Stimulated activated CD8-positive, alpha-beta memory T cell treated with anti-CD3 and anti-CD28 coated beads, Interleukin-4, amount 100 ng/mL, for 4 hours (primary cell): ENCODE measurements at places on chromosomes 2 and 18.

- no peak for DNase-seq
These were observed 534.1 kb downstream of the CNTNAP5 start for GRCh38 chr2:124559236-124559635.

DNA sequence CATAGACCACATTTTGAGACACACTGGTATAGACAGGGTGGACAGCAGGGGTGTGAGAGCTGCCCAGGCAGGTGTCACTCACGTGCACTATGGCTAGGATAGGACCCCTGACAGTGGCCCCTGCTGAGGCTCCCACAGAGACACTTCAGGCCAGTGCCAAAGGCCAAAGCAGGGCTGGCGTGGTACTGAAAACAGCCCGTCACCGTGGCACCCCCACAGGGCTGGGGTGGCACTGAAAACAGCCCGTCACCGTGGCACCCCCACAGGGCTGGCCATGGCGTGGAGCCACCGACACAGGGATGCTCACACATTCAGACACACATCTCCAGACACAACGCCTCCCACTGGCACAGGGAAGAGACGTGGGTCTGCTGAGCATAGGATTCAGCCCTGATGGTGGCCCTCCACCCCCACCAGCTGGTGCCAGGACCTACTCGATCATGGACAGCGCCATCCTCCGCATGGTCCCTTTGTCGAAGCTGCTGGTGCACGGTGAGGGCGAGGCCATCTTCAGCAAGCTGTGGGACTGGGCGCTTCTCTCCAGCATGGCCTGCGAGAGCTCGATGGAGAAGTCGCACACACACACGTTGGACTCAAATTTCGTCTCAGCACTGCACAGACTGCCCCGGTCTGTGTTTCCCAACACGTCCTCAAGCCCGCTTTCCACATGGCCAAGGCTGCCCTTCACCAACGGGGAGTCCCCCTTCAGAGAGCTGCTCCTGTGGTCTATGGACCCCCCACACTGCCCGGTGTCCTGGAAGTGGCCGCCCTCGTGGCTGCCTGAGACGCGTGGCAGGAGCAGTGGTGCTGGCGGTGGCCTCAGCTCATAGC is 34.1 kb downstream of the ANKMY1 start:
- no peak for DNase-seq

DNA sequence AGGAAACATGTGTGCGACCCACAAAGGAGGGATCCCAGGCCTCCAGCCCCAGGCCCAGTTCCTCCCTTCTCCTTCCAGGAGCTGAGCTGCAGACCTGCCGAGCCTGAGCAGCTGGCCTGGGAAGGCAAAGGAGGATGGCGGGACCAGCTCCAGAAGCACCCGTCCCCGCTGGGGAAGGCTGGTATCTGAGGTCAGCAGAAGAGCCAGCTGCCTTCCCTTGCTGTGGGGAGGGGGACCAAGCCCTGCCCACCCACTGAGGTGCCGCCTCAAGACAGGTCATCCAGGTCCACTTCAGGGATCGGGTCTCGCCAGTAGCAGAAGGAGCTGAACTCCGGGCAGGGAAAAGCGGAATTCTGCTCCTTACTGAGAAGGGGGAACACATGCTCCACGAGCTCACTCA is 73.2 kb downstream of the EMILIN2 start:
- no peak for DNase-seq

DNA sequence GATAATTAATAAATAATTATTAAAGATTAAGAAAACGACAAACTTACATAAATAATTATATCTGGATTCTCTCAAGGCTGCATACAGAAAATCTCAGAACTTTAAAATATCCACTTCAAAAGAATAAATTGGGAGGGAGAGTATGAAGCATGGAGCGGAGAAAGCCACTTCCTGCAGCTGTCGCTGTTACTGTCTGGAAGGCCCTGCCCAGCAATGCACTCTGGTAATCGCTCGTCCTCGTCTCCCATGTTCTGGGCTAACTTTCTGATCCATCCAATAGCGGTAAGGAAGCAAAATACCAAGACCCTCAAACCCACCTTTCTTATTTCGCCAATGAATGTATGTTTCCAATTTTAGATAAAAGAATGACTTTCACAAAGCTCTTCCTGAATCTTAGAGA is 26.7 kb downstream of the CYRIA start:
- no peak for DNase-seq

GRCh38 chr18:61735564-61736102 is 157.2 kb downstream of the RNF152 start:
- no peak for DNase-seq

DNA sequence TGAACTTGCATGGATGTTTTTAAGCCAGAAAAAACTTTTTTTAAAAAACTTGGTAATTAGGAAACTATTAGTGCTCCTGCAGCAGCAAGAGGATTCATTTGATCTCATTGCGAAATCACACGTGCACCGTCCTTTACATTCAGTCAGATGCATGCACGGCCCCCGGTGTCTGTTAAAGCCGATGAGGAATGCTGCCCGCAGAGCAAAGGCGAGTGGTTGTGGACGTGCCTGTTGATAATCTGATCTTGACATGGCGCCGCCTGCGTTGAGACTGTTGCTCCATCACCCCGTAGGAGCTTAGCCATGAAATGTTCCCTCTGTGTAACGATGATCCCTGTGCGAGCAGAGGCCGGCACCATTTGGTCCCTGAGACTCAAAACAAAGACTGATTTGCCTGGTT is 300.0 kb downstream of the GBX2 start:
- no peak for DNase-seq

- no peak for DNase-seq
These were observed 33.6 kb upstream of the LRP2 start for GRCh38 chr2:169395821-169396374.
